ENCODE measurements at places on chromosomes 6 and 20.

GRCh38 chr6:86832686-86833085 is 104.6 kb upstream of the HTR1E start:
- no peak for DNase-seq

GRCh38 chr6:104526376-104526775 is 333.3 kb downstream of the HACE1 start:
- DNase-seq, result no peak

GRCh38 chr6:149160943-149161342 is 156.6 kb upstream of the TAB2 start:
- DNase-seq, result no peak

- no peak for DNase-seq
Measured at GRCh38 chr6:11705069-11705468, 73.5 kb downstream of the ADTRP start.

- no peak for DNase-seq
Measured at GRCh38 chr6:21227486-21227885, 366.1 kb upstream of the SOX4 start.

DNA sequence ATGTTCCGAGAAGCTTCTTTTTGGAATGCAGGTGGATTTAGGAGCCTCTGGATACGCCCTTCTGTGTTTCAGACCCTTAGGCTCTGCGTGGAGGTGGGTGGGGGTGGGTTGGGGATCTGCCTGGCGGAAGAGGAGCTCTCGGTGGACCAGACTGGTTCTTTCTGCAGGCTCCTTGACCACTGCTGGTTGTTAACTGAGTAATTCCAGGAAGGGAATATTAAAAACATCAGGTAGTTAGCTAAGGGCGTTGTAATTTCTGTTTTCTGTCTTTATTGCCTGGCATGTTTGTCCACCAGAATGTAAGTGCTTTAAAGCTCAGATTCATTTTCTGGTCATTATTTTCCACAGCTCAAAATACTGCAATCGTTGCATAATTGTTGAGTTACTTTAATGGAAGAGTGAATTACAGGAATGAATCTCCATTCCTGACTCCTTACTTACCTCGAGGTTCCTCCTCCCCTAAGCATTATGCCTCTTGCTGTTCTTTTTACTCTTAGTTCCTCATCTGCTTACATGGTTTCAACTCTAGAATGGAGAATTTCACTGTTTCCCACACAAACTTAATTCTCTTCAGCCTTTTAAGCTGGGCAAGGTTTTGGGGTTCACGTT is 5.9 kb downstream of the CDYL start:
- DNase-seq, result no peak

GRCh38 chr6:36633915-36634314 is 39.8 kb downstream of the SRSF3 start:
- DNase-seq, result no peak

DNA sequence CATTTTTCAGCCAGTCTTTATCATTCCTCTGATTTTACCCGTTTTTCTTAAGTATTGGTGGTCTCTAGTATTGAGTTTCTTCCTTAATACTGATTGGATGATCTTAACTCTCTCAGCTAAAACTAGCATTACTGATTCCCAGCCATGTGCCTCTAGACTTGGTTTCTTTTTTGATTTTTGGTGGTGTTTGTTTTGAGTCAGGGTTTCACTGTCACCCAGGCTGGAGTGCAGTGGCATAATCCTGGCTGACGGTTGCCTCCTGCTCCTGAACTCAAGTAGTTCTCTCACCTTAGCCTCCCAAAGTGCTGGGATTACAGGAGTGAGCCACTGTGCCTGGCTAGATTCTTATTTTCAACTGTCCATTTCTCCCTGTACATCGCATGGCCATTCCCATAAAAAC is 24.9 kb downstream of the DPPA5 start:
- DNase-seq, result no peak

GRCh38 chr20:12599494-12599893 is 409.3 kb upstream of the SPTLC3 start:
- no peak for DNase-seq

DNA sequence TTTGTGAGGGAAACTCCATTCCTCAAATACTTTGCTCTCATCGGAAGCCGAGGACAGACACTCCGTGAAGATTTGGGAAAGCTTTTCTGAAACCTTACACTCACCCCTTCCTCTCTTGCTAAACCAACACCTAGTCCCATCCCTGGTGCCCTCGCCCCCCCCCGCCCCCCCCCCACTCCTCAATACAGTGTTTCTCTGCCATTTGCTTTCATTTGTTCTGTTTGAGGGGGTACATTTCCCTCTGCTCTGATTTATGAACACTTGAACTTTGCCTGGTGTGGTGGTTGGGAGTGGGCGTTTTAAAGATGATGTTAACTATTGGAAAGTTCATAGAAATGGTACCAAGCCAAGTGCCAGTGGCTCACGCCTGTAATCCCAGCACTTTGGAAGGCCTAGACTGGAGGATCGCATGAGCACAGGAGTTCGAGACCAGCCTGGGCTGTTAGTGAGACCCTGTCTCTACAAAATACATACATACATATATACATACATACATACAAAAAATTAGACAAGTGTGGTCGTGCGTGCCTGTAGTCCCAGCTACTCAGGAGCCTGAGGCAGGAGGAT is 1.1 kb downstream of the RAB32 start:
- DNase-seq, result no peak

DNA sequence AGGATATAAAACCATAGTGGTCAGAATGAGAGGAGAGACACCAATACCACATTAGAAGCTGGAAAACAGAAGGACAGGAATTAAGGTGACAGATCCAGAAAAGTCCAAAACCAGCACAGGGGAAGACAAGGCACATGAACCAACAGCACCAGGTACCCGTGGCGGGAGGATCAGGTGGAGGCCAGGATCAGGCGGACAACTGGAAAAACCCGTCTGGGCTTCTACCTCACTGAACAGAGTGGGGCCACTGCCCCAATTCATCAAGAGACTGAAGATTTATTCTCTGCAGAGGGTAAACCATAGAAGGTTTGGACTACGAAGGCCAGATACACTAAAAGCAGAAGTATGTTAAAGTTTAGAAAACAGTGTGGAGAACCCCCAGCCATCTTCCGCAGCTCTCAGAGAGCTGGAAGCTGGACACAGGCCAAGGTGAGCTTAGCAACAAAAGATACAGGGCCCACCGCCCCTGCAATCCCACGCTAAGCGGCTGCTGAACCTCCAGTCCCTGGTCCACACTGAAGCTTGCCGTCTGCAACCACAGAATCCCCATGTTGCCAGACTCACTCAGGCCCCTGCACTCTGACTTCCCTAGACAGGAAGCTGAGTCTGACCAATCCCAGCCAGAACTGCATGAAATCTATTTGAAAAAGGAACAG is 29.9 kb downstream of the ABHD12 start:
- DNase-seq, result no peak

- peak; percentile 6 for DNase-seq
Measured at GRCh38 chr20:25205277-25206062, 10.0 kb downstream of the ENTPD6 start.

DNA sequence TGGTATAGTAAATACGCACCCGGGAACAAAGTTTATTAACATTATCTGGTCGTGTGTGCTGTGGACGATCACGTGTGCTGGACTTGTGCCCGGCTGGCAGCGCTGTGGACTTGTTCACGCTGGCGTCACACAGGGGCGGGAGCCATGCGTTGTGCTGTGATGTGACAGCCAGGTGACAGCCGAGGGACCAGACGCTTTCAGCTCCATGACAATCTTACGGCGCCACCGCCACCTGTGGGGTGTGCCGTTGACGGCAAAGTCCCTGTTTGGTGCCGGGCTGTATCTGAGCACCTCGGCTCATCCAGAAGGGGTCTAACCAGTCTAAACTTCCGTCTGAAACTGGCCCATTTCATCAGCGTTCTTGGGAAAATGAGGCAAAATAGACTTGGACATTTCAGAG is 25.2 kb downstream of the DLL1 start:
- DNase-seq, result no peak

DNA sequence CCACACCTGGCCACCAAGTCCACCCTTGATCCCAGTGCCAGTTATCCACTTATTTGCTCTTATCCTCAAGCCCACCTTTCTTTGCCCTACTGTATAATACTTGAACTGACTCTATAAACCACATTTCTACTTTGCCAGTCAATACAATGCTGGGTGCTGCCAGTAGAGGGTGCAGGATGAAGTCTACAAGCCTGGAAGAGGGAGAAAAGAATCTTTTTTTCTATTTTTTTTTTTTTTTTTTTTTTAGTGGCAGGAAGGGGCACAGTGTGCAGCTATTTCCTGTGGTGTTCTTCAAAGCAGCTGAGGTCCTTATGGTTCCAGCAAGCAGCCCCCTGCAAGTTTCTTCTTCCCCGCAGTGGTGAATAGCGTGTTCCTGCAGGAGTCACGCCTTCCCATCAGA is 22.2 kb upstream of the GABRR1 start:
- DNase-seq, result no peak

- DNase-seq, result no peak
Measured at GRCh38 chr6:161418463-161418945, 144.6 kb upstream of the AGPAT4 start.

- no peak for DNase-seq
Measured at GRCh38 chr6:70956451-70957283, at the start of gene B3GAT2. Gene B3GAT2 (minus strand): TSS chr6:70957060. CDS start chr6:70956429, 631 bp downstream.

DNA sequence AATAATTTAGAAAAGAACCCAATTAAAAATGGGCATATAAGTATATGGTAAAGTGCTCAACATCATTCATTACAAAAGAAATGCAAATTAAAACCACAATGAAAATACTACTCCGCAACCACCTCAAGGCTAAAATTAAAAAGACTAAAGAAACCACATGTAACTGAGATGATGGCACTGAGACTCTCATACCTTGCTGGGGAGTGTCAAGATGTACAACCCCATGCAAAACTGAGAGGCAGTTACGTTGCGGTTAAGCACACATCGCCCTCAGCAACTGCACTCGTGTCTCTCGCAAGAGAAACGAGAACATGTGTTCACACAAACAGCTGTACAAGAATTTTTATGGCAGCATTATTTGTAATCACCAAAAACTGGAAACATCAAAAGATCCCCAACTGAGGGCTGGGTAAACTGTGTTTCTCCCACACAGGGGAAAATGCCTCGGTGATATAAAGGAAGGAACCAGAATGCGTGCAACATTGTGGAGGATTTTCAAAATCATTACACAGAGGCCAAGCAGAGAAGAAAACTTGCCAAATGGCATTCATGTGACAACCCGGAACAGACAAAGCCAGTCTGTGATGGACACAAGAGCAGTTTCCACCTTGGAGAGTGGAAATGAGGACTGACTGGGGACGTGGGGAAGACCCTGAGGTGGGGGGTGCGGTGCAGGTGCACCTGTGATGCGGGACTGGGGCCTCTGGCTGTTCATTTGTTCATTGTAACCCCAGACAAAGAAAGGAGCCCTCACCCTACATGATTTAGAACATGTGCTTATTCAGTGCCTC is 144.9 kb downstream of the WDR27 start:
- DNase-seq, result no peak

DNA sequence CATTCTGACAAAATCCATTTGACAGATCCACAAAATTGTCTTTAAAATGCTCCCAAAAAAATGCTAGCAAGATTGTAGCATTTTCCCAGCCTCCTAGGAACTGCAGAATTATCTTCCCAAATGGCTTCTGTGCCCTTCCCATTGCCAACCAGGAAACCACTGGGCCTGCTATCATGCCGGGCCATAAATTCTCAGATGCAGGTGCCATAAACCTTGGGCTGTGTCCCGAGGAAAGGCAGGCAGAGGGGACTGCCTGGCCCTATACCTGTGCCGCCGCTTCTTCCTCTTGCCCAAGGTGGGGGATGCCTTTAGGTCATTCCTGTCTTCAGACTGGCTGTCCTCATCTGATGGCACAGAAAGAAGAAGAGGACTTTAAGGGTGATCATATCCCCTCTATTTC is 2.8 kb downstream of the VSX1 start:
- no peak for DNase-seq

DNA sequence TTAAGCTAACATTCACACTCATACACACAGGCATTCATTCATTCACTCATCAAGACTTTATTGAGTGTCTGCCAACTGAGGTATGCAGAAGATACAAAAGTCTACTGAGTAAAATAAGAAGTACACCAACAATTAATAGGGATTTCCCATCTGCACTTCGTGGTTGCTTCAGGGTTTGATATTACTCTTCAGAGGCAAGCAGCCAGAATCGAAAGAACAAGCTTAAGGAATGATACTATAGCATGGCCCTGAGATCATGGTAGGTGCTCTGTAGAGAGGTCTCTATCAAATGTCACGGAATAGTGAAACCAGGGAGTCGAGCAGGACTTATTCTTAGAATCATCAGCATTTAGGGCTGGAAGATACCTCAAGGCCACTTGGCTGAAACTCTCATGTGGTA is 135.4 kb downstream of the NRN1 start:
- DNase-seq, result no peak

DNA sequence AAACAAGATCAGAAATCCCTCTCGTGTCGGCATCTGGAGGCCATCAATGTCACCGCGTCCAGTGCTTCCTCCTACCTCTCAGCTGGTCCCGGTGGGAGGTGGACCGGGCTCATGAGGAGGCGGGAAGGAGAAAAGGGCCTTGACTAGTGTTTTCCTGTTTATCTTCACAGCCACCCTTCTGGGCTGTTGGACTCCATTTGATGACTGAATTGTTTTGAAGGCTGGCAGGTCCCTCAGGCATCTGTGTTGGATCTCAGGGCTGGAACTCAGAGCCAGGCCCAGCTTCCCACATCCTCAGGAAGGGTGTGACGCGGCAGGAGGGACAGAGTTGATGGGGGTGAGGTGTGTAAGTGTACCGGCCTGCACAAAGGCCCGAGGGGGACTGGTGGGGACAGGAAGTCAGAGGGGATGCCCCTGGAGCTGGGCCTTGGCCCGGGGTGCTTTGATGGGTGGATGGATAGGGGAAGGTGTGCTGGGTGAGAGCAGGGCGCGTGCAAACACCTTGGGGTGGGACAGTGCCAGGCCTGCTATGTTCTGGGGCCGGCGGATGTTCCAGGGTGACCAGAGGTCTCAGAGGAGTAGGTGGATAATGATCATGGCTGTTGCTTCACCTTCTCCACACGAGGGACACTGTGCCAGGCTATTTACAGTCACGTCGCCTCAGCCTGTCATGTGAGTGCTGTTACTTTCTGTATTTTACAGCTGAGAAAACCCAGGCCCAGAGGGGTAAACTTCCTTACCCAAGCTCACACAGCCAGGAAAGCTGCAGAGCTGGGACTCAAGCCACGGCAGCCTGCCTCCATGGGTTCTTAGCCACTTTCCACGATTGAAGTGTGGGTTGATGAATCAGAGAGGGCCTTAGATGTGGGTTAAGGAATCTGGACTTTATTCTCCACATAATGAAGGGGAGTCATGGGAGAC is 17.9 kb upstream of the CHMP4B start:
- DNase-seq, result no peak

DNA sequence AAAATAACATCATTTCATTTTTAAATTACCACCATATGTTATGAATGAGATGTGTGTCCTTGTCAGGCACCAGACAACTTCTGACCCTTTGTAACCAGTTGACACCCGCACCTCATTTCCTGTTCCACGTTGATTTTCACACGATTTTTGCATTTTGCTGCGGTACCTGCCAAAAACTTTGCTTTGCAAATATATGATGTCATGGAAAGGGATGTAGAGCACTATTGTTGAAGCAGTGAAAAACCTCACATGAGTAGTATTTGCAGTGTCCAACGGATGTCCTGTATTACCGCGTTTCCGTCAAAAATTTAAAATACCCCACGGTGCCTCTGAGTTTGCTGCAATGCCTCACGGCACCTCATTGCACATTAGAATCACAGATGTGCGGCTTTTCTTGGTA is 115.6 kb downstream of the MTHFD1L start:
- no peak for DNase-seq

- no peak for DNase-seq
Measured at GRCh38 chr6:6723921-6724538, 135.5 kb downstream of the LY86 start.

Data from central memory CD8-positive, alpha-beta T cell (primary cell).